Kidney glomerular epithelial cell (primary cell): ENCODE measurements at places on chromosomes 11 and 22.

GRCh38 chr11:45022294-45023064 is 71.8 kb upstream of the TP53I11 start:
- DNase-seq: peak; percentile 7

DNA sequence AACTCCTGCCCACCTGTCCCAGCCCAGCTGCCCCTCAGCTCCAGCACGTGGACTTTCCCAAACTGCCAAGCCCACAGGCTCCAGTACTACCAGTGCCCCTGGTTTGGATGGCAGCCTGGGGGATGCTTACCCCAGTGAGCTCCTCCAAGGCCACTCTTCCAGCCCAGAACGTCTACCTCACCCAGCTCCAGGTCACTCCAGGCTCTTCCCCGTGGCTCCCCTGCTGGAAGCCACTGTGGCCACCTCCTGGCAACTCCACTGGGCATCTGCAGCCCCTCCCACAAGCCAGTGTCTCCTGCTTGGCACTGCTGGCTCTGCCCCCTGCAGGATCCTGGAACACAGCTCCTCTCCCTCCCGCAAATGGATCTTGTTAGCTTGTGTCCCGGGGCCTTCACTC is 29.3 kb downstream of the LMO1 start:
- DNase-seq: no peak

DNA sequence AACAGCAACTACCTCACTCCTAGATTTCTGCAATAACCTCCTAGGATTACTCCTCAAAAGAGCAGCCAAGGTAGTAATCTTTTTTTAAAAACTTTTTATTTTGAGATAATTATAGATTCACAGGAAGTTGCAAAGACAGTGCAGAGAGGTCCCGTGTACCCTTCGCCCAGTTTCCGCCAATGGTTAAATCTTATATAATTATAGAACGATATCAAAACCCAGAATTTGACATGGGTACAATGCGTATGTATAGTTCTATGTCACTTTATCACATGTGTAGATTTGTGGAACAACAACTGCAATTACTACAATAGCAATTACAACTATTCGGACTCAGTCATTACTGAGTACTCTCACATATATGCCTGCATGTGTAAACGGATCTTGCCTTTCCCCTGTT is 94.8 kb upstream of the APOA1 start:
- DNase-seq: no peak

- no peak for DNase-seq
Measured at GRCh38 chr22:41366323-41367029, 15.3 kb upstream of the TEF start.

GRCh38 chr11:133984828-133985227 is 28.1 kb upstream of the IGSF9B start:
- DNase-seq: no peak

DNA sequence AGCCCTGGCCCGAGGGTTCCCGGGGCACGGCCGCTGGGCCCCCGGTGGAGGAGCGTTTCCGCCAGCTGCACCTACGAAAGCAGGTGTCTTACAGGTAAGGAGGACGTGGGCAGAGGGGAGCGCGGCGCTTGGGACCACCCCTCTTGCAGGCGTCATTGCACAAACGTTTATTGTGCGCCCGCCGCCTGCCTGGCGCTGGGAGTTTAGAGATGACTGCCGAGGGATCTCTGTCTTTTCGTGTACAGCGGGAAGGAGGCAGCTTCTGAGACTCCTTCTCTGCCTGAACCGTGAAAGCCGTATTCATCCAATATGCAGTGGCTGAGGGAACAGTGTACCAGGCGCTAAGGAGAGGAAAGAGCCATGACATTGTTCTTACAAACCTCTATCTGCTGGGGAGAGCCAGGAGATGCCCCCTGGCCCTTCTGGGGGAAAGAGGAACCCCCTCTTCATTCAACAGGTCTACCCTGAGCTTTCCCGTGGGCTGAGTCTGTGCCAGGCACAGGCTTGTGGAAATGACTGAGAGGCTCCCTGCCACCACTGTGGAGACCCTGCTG is 13.8 kb upstream of the DGKZ start:
- no peak for DNase-seq

DNA sequence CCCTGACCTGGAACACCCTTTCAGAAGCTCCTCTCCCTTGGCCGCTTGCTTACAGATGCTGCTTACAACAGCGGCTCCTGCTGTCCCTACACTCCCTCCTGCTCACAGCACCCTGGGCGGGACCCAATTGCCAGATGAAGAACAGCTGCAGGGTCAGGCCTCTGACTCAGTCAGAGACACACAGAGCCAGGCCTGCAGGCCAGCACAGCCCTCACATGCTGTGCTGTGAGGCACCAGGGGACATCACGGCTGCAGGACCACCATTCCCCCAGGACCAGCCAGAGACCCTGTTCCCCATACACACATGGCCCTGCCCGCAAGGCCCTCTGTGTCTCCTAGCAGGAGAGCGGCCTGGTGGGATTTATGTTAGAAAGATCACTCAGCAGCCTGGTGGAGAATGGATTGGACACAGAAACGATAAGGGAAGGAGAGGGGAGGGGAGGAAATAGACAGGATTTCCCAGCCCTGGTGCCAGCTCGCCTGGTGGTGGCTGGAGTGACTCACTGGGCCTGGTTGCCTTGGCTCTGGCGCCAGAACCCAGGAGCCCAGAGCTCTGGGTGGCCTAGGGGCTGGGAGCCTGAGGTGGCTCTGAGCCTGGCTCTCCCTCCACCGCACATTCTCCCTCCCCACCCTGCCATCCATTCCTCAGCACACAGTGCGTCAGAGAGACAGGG is 6.7 kb downstream of the CAPN5 start:
- peak; percentile 6 for DNase-seq

GRCh38 chr11:126257764-126258163 is 10.9 kb downstream of the SRPRA start:
- no peak for DNase-seq

- DNase-seq: no peak
Measured at GRCh38 chr11:3823303-3823702, 14.9 kb downstream of the PGAP2 start.

DNA sequence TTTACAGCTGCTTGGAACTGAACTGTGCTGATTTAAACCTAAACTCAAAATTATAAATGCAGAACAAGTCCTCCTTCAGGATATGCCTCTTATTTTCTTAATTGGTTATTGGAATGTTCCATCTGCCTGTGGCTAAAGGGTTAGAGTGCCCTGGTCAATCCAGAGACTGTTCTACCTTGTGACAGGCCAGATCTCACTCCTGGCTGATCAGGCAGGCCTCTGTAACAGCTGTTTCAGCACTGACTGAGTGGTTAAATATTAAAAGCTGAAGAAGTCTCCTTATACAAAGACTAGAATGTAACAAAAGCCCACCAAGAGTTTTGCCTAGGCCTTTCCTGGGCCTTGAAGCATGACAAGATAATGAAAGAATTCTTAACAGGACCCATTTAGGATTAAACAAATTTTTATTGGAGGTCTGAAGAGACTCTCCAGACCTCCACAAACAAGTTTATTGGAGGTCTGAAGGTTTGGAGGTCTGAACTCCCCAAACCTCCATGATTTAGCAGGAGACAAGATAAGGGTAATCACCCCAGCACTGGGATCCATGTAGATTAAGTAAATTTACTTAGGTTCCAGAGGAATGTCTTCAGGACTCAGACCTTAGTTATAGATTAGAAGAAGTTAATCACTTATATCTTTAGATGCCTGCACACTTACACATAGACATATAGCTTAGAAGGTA is 35.8 kb downstream of the TMPRSS5 start:
- DNase-seq: peak; percentile 25

GRCh38 chr11:83054904-83055380 is 16.8 kb downstream of the RAB30 start:
- DNase-seq: no peak

GRCh38 chr11:445765-446588 is 4.1 kb upstream of the PTDSS2 start:
- no peak for DNase-seq

DNA sequence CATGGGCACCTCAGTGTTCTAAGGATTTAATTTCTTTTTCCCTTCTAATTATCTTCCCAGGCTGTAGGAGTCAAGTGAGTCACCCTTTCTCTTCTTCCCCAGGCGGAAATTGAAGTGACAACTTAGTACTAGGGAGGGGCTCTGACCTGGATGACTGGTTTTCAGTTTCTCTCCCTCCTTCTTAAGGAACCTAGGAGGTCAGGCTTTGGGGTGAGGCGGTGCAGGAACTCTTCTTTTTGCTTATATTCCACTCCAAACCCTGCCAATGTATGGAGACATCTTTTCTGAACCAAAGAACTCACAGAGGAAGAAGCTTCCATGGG is 12.6 kb downstream of the ZDHHC5 start:
- DNase-seq: peak; percentile 27

GRCh38 chr11:57458060-57458409 is 2.3 kb upstream of the RTN4RL2 start:
- no peak for DNase-seq

GRCh38 chr11:69707176-69707575 is 3.4 kb upstream of the FGF19 start:
- no peak for DNase-seq

DNA sequence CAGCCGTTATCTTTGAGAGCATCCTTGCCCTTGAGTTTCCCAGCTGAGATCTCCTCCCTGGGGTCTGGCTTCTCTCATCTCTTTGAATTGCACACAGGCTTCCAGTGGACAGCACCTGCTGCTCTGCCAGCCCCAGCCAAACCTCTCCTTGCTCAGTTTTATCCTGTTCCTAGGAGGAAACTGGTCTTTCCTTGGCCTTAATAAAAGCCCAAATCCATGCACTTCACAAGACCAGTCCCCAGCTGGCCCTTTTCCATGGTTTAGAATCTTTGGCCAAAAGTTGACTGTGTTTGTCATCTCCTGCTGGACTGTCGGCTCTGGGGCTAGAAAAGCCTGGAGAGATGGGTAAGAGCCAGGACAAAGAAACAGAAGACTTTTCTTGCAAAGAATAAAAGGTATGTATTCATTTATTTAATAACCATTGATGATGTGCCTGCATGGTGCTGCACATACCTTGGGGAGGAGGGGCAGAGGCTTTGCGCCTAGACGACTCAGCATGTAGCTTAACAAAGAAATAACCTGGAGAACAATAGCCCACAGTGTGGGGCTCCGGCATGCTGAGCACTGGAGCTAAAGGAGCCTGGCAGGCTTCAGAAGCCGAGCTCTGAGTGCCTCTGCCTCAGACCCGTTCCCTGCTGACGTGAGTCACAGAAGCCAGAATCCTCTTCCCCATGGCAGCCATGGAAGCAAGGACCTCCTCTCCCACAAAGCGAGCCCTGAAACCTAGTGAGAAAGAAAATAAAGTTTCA is 319.3 kb upstream of the B3GAT1 start:
- no peak for DNase-seq

DNA sequence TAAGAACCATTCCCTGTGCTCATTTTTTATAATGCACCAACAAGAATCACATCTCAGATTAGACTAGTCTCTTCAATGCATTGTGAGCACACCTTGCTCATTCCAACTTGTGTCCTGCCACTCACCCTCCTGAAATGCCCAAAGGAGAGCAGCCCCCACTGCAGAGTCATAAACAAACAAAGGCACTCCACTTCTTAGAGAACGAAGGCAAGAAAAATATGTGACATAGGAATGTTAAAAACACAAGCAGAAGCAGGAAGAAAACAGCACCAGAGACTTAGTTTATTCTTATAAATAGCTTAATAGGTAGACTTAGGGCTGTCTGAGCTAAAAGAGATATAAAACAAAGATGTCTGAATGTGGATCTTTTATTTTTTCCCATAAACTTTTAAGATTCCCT is 57.2 kb downstream of the GUCY1A2 start:
- DNase-seq: no peak

- DNase-seq: no peak
Measured at GRCh38 chr22:23263651-23264555, 83.6 kb downstream of the BCR start.

- DNase-seq: no peak
Measured at GRCh38 chr22:46609175-46609690, 11.0 kb upstream of the GRAMD4 start.

DNA sequence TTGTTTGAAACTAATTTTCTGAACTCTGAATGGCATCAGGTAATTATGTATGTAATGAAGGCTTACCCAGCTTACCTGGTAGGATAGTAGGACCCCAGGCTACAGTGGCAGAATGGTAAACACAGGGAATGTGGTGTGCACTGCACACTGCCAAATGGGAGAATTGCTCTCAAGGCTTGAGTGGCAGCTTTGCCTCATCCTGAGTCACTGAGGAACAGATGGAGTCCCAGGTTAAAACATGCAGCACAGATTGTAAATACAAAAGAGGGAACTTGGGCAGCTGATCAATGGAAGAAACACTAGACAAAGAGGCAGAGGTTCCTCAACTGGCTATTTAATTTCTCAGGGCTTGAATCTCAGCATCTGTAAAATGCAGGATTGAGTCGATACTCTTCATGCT is 24.4 kb downstream of the GPR83 start:
- no peak for DNase-seq

- no peak for DNase-seq
Measured at GRCh38 chr22:28921585-28921879, 38.2 kb downstream of the ZNRF3 start.

DNA sequence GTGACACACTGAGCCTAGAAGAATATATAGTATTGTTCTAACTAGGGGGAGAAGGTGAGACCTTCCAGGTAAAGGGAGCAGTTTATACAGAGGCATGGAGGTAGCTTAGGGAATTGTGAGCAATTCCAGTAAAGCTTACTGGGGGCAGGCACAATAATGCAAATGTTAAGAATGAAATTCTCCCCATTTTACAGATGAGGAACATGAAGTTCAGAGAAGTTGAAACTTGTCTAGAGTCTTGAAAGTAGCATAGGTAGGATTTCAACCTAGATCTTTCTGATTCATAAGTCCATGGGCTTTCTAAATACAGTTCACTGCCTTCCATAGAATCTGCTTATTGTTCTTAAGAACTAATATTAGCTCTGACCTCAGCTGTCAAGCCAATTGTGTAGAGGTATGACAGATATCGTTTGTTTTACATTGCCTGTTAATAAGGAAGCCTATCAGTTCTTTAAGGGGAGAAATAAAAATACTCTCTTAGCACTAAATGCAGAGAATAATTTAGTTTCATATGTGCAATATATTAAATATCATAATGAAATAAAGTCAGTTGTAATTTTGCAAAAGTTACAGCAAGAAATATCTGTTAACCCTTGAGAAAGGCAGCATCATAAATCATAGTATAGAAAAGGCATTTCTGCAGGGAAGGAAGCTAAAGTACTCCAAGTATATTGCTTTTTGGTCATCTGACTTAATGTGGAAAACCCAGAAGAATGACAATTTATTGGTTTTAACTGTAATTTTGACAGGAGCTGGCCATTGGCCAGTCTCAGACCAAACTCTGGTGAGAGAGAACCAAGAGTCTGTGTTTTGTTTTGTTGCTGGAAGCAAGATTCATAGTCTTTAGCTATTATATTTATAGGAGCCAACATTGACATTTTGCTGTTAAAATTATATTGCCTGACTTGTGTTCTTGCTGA is 181.8 kb downstream of the UVRAG start:
- DNase-seq: no peak
